MV-4-11 (cell line): ENCODE measurements at places on chromosomes 5 and 9.

- DNase-seq: no peak
Observed at GRCh38 chr5:4295663-4296339, 700.2 kb downstream of the IRX1 start.

GRCh38 chr5:133387091-133387490 lies 225.2 kb downstream of the FSTL4 start:
- DNase-seq: no peak

DNA sequence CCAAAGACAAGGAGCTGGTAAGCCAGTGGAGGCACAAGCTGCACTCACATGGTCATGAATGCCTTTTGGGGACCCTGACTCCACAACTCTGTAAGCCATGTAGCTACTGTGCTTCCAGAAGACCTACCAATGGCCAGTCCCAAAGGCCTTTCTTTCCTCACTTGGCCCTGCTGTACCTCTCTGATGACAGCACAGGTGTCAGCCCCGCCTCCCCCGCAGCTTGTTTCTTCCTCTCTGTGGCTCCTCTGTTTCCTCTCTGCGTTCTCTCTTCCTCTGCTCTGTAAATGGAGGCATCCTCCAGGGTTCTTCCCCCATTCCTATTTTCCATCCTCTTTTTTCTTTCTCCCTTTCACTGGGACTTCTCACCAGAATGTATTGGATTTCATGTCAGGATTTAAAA lies 26.7 kb downstream of the SH3TC2 start:
- DNase-seq: no peak

DNA sequence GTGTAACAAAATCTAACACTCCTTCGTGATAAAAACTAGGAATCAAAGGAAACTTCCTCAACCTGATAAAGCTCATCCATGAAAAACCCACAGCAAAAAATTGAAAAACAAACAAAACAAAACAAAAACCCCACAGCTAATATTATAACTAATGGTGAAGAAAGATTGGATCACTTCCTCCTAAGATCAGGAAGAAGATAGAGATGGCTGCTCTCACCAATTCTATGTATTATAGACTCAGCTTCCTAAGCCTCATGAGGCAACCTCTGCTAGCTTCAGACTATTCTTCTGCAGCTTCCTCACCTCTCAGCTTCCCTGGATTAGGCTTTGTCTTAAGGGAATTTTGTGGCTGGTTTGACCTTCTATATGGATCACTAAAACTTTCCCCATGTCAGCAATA lies 40.1 kb downstream of the PHAX start:
- peak; percentile 58 for DNase-seq

GRCh38 chr5:41281215-41281810 lies 68.0 kb upstream of the C6 start:
- DNase-seq: peak; percentile 72

DNA sequence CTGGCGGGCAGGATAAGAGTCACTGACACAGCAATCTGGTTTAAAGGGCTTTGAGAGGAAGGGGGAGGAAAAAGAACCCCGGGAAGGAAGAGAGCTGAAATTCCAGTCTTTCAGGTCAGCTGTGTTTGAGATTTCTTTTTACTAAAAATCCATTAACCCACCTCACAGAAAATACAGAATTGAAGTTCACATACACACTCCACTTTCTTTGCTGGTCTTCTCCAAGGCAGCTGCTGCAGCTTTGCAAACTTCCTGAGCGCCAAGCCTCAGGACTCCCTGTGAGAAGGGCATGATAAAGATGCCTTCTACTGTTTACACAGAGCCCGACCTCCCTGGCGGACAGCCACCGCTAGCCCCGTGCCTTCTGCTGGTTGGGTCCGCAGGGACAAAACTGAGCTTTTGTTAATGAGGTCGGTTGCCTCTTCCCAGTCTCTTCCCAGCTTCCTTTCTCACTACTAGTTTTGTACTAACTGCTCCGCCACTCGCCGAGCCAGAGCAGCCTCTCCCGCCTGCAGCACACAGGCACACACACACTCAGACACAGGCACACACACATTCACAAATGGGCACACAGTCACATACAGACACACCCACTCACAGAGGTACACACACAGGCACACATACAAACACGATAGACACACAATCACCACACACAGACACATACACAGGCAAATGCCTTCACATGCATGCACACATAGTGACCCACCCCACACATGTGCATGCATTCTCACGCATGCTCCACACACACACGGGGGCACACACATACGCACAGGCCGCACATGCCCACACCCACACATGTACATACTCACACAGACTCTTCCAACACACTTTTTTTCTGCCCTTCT lies at the start of gene FREM1:
FREM1 (minus strand) TSS at position 468 of the 845 bp plus-strand sequence. CDS start 41,451 bp downstream, outside the sequence.
- no peak for DNase-seq

GRCh38 chr9:264231-264630 lies 49.6 kb downstream of the DOCK8 start:
- no peak for DNase-seq

DNA sequence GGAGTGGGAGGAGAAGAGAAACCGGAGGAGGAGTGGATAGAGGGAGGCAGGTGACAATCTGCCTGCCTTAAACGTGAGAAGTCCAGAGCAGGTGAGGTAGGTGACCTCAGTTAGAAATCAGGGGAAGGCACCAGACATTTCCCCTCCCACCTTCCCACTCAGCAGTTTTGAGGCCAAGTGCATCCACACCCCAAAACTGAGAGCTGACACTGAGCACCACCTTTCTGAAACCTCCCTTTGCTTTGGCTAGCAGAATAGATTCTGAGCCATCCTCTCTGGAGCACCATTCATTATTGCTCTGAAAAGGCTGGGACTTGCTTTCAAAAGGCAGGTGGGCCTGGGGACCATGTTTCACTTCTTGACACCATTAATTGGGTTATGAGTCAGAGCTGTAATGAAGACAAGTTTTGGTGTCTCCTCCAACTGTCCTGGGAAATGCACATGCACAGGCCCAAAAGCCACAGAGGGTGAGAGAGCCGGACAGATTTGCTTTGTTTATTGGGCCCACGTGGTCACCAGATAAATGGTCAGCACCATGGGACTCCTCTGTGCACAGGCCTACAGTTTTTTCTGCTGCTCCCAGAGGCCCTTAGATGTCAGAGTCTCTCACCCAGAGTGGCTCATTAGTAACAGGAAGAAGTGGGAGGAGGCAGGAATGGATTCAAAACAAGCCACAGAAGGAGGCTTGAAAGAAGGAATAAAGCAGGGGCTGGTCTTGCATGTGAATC lies 314.7 kb downstream of the TLE1 start:
- peak; percentile 12 for DNase-seq

GRCh38 chr9:87818308-87818707 lies 64.4 kb upstream of the SPATA31E1 start:
- DNase-seq: no peak

DNA sequence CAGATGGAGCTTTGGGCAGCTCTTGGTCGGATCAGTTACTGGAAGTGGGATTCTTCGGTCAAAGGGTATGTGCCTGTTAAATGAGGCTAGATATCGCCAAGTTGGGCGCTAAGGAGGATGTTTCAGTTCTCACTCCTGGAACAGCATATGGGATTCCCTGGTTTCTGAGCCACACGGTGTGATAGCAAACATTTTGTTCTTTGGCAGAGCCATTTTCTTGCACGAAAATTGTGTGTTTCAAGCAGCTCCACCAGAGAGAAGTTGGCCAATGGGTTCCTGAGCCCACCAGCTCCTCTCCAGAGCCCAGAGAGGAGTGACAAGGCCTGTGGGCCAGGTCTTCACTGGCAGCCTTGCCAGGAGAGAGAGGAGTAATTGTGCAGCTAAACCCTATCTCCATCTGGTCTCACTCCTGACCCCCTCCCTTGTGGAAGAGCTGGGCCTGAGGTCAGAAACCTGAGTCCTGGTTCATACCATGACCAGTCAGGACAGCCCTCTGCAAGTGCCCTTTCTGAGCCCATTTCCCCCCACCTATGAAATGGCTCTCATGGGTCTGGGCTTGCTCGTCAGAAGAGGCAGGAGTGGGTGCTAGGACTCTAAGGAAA lies 10.7 kb upstream of the SLC6A7 start:
- no peak for DNase-seq

DNA sequence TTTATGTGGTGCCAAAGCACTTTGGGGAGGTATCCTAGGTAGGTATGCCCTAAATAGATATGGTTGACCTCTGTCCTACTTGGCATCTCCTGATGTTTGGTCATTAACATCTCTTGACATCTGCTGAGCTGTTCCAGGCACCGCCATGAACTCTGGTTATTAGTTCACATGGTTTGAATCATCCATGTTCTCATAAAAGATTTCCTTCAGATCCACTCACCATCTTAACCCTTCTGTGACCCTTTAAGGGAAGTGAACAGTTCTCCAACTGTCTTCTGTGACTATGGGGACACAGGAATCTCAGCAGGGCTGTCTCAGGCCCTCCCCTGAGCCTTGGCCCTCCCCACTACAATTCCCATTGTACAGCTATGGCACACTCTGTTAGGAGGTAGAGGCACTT lies 167.7 kb downstream of the CDH6 start:
- DNase-seq: peak; percentile 57

DNA sequence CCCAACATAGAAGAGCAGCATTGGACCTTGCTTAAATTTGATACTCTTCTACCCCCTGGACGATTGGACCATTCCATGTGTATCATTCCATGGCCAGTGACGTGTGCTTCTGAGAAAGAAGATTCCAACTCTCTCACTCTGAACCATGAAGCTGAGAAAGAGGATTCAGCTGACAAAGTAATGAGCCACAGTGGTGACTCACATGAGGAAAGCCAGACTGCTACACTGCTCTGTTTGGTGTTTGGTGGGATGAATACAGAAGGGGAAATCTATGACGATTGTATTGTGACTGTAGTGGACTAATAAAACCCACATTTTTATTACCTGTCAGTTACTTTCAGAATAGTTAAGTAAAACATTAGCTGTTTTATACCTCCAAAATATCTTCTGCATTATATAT lies 7.5 kb downstream of the HSPA5 start:
- DNase-seq: peak; percentile 46

- DNase-seq: no peak
Observed at GRCh38 chr5:172773481-172774469, 2.8 kb upstream of the DUSP1 start.

- peak; percentile 5 for DNase-seq
Observed at GRCh38 chr9:13718539-13718938, 439.0 kb upstream of the MPDZ start.

DNA sequence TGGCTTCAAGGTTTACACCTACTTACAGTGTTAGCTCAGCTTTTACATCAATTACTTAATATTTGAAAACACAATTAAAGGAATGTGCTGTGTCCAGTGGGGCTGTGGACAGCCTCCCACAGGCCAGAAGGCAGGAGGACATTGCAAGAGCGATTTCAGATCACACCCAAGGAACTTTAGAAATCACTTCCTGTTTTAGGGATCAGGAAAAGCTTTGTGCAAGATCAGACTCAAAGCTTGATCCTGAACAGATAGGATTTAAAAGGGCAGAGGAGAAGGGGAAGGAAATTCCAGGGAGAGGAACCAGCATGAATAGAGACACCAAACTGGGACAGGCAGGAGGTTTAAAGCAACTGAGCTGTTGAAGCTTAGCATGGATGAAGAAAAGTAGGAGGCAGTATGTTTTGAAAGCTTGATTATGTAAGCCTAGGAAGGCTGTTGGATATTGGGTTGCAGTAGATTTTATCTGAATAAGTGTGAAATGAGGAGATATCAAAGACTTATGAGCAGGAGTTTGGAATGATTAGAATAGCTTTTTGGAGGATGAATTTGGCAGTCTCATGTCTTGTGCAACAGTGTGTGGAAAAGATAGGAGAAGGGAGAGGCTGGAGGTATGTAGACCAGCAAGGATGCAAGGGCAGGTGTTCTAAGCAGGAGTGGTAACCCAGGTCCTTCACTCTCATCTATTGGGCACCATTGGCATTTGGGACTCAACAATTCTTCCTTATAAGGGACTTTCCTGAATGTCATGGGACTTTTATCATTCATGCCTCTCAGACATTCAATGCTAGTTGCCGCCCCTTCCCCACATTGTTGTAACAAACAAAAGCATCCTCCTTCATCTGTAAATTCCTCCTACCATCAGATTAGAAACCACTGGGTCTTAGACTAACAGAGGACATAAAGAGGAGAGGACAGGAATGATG lies 123.5 kb downstream of the TARS1 start:
- no peak for DNase-seq

GRCh38 chr5:155554500-155554899 lies 540.9 kb downstream of the KIF4B start:
- DNase-seq: no peak
